ENCODE measurements at places on chromosomes 6 and 20. TPM values are rescaled to one million over a fixed set of nuclear protein-coding genes. Genes with fewer than 3 reads are reported as not detected.

The LTV1 gene
- total RNA-seq, result 22.6 TPM

GRCh38 chr20:63829945-63830835 is 874 bp downstream of the ZBTB46 start:
- DNase-seq, result no peak

DNA sequence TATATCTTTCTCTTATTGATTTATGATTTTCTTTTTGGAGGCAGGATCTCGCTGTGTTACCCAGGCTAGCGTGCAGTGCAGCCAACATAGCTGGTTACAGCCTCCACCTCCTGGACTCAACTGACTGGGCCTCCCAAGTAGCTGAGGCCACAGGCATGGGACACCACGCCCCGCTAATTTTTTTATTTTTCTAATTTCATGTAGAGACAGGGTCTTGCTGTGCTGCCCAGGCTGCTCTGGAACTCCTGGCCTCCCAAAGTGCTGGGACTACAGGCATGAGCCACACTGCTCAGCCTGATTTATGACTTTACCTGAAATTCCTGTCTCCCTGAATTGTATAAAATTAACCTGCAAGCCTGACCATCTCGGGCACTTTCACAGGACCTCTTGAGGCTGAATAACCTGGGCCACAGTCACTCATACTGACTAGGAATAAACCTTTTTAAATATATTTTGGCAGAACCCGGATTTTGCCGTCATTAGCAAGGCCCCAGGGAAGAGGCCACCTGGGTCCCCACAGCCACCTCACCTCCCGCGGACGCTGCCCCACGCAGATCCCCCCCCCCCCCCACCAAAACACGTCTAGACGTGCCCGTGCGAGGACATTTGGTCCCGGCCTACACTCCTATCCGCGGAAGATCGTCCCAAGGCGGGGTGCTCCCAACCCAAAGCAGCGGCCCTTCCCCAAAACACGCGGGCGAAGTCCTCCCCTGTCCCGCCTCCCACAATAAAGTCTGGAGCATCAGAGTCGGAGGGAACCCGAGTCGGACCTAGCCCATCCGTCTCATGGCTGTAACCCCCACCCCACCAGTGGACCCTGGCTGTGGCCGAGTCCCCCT is 902 bp downstream of the ZNF337 start:
- no peak for DNase-seq

The OPN5 gene
- not detected for total RNA-seq

GRCh38 chr6:127022302-127022701 is 96.2 kb upstream of the RSPO3 start:
- DNase-seq, result no peak
